DMS 273 treated with DMSO at 0.1 percent for 48 hours (cell line): ENCODE measurements at places on chromosomes 2 and 18.

DNA sequence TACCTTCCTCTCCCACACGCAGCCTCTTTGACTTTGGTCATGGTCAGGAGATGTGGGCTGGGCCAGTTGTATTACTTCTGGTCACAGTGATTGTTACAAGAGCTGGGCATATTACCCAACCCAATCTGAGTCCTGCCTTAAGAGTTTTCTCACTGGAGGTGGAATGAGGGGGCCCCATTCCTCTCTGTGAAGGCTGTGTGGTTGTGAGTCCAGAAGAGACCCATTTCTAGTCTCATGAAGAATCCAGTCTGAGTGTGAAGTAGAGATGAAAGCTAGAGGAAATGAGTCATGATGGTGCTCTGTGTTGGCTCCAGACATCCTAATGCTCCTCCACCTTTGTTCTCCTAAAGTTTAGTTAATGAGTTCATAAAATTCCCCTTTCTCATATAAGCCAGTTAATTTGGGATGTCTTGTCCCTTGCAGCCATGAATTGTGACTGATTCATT lies 50.8 kb upstream of the RASGRP3 start:
- no peak for DNase-seq

DNA sequence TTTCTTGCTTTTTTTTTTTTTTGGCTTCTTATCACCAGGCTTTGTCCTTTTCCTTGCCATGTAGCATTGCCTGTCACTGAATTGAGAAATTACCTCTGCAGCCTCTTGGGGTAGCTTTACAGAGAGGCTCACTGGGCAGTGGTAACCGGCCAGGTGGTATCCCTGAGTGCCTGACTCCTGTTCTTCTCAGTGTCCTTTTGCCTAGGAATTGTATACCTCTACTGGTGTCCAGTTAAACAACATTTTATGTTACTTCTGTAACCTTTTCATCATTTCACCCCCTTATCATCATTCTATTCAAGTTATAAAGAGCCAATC lies 523.9 kb downstream of the BCL11A start:
- DNase-seq: no peak

GRCh38 chr2:27264253-27264752 lies 1.5 kb upstream of the SLC30A3 start:
- DNase-seq: no peak

DNA sequence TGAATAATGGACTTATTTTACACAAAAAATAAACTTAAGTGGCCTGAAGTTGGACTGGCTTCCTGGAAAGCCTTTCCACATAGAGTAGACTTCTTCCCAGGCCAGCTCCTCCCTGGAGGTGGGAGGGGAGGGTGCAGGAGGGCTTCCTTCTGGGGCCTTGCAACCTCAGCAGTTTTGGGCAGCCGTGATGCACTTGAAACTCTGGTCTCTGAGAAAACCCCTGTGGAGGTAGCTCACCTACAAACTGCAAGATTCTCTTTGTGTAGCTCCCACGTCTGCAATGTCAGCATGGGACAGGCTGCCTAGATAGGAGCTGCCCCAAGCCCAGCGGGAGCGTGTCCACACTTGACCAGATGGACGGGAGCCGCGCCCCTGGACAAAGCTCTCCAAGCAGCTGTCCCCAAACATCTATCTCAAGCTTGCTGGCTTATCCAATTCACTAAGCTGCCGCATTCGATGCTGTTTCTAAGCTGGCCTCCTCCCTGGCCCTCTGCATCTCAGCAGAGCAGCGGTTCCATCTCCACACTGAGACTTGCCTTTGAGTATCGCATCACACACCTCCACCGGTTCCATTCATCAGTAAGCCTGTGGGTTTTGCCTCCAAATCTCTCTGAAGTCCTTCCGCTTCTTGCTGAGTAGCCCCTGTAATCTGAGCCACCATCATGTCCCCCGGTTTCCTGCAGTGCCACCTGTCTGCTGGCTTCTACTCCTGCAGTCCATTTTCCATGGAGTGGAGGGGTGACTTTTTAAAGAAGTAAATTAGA lies 1.6 kb upstream of the LPIN1 start:
- DNase-seq: peak; percentile 55
